Left forelimb (tissue), 1 donor: ENCODE measurements at places on chromosomes 13 and 19.

- DNase-seq = no peak
Measured at GRCh38 chr19:2240881-2241760, 4.5 kb downstream of the SF3A2 start.

DNA sequence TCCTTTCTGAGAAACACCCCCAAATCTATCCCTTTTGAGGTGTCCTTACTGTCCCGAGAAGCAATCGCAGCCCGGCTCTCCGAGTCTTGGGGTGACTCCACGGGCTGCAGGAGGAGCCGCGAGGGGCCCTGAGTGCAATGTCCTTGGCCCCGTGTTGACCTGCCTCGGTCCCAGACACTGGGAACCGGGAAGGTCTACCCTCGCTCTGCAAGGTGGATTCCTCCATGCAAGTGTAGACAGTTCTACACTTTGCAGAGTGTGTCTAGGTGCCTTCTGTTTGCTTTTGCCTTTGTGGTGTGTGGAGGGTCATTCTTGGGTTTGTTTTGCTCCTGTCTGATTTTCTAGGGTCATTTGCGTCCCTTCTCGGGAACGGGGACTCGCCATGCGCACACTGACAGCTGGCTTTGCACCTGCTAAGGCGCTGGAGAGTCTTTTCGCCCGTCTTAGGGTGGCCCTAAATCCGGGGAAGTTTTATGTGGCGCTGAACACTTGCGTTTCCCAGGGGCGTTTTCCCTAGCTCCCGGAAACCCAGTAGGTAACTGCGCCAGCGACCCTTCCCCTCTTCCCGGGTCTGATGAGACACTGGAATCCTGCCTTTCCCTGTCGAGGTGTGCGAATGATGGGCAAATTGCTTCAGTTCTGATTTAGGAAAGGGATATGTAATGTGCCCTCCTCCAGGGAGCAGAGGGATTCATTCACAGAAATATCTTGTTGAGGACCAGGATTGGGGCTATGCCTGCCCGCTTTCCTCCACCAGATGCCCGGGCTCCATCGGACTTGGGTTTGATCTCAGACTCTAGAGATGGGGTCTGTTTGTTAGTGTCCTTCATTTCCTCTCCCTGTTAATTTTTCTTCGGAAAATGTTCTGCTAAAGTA lies 755 bp downstream of the SERTM1 start:
- DNase-seq = no peak

DNA sequence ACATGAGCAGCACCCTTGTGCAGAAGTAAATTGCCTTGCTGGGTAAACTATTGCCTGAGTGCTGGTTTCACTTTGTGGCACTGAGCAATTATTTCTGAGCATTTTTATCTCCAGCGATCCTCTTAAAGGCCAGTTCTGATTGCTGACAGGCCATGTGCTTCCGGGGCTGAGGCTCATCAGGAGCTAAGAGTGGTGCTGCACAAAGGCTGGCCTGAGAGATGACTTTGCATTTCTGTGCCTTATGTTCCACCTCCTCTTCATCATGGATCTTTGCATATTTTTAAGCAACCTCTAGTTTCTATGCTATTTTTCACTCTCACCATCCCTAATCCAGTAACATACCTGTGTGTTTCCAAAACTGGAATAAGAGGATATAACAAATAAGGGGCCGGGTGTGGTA lies 17.6 kb upstream of the COG6 start:
- no peak for DNase-seq

DNA sequence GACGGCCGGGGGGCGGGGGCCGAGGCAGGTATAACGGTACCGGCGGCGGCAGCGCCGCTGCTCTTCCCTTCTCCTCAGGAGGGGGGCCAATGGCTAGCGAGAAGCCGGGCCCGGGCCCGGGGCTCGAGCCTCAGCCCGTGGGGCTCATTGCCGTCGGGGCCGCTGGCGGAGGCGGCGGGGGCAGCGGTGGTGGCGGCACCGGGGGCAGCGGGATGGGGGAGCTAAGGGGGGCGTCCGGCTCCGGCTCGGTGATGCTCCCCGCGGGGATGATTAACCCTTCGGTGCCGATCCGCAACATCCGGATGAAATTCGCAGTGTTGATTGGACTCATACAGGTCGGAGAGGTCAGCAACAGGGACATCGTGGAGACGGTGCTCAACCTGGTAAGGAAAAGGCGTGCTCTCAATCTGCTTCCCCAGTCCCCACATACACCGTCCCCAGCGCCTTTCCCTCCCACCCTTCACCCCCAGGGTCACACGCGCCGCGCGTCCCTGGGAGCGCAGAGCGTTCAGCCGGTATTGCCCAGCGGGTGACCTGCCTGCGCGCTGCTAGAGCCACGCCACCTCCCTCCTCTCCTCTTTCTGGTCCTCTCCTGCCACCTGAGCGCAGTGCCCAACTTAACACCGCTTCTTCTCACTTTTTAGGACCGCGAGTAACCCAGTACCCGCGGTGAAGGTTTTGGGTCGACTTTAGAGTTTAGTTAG lies 814 bp downstream of the NBEA start:
- peak; percentile 66 for DNase-seq

DNA sequence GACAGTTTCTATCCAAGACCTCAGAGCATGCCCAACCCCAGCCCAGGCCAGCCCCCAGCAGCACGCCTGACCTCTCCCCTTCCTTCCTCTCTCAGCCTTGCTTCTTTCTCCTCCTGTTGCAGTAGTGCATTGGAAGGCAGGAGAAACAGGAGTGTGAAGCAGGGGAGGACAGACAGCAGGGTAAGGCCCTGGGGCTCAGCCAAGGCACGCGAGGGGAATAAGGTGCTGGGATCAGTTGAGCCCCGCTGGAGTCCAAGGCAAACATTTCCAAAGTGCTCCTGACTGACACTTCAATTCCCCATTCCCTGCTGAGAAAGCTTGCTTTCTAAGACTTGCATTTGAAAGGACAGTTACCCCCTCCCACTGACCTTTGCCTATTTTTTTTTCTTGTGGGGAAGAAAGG lies 73.1 kb upstream of the OLFM4 start:
- DNase-seq = no peak

DNA sequence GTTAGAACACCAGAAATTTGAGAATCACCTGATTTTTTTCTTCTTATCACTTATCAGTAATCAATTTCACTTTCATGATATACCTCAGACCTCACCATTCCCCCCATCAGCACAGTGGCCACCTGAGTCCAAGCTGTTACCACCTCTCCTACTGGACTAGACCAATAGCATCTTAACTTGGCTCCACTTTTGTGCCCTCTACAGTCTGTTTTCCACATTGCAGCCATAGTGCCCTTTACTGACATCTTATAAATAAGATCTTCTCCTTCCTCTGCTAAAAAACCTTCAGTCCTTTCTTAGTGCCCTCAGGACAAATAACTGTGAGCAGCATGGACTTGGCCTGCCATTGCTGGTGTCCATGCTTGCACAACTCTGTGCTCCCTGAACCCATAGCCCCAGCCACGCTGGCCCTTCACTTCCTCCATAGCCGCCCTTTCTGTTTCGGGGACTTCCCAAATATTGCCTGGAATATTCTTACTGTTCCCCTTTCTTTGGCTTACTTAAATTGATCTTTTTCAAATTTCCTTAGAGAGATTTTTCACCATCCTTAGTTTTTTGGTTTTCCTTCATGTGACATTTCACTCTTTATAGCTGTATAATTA lies 380.8 kb downstream of the LMO7 start:
- no peak for DNase-seq

DNA sequence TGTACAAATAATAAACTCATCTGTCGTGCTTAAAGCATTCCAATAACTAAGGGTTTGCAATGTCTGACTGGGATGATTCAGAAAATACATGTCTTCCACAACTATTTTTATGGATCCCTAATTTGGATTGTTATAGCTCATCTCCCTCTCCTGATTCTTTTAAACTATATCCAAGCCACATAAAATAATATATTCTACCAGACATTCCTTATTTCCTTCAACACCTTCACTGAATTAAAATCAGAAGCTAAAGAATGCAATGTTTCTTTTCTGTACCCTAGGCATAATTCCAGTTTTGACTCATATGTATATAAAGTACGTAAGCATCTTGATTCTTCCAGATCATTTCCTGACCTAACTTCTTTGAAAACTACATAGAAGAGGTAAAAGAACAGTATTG lies 420.4 kb downstream of the EFNB2 start:
- DNase-seq = no peak

GRCh38 chr19:46856062-46857022 lies 4.5 kb upstream of the ARHGAP35 start:
- DNase-seq = peak; percentile 97

DNA sequence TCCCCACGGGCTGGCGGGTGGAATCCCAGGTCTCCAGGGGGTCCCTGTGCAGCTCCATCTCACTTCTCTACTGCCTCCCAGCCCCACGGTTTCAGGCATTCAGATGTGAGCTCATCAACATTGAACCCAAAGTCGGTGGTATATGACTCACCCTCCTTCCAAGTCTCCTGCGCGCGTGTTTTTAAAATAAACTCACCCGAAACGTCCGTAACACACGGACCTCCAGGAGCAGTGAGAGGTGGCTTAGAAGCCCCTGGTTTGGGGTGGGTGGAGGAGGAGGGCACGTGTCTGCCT lies 14.0 kb upstream of the CRTC1 start:
- DNase-seq = no peak

- no peak for DNase-seq
Measured at GRCh38 chr13:31063772-31064171, 97.9 kb downstream of the HSPH1 start.

DNA sequence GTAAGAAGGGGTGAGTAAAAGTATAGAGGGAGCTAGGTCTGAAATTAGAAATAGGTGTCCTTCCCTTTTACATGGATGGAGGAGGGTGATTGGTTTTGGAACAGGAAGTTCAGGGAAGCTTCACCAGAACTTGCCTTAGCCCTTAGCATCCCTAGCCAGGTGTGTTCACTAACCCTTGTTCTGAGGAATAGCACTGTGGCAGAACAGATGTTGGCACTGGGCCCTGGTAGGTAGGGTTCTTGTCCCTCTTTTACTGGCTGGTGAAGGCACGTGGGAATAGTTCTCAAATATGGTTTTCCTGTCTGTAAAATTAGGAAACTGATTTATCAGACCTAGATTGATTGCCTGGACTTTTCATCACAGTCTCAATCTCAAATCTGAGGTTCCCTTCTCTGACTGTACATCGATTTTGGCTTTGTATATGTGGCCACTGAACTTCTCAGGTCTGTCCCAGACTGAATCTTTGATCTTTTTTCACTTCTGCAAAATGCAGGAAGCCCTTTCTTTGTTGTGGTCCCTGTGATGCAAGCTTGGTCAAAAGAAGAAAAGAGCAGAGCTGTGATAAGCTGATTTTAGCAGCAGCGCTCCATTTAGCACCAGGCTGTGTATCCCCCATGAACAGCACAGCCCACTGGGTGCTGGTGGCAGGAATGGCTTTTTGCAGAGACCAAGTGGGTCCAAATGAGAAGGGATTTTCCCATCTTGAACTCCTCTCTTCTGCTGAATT lies 86.2 kb upstream of the HTR2A start:
- no peak for DNase-seq

- no peak for DNase-seq
Measured at GRCh38 chr19:42028304-42029216, 34.5 kb upstream of the ATP1A3 start.

GRCh38 chr13:49836516-49836915 lies 44.0 kb upstream of the KPNA3 start:
- no peak for DNase-seq

- DNase-seq = no peak
Measured at GRCh38 chr13:66482836-66483235, 747.3 kb downstream of the PCDH9 start.

GRCh38 chr13:103598671-103599070 lies 532.5 kb upstream of the SLC10A2 start:
- no peak for DNase-seq

- DNase-seq = no peak
Measured at GRCh38 chr13:40342461-40342860, 324.0 kb downstream of the FOXO1 start.

DNA sequence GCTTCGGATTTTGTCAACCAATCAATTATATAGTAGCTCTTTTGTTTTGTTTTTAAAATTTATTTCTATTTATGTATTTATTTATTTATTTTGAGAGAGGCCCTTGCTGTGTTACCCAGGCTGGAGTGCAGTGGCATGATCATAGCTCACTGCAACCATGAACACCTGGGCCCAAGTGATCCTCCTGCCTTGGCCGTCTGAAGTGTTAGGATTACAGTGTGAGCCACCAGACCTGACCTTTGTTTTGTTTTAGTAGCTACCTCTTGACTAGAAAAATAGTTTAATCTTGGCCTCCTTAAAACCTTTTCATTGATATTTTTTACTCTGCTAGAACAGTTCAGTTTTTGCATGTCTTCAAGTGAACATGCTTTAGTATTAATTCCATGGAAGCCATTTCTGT lies 15.1 kb downstream of the GARRE1 start:
- no peak for DNase-seq

DNA sequence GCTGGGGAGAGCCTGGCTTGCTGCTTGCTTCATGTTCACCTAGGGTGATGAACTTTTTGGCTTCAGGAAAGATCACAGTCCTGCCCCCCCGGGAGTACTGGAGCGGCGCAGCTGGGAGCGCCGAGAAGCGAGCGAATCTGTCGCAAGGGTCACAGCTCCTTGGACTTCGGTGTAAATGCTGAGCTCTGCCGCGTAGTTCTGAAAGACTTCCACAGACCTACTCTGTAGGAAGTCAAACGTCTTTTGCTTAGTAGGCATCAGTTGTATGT lies 2.7 kb downstream of the ING1 start:
- no peak for DNase-seq

DNA sequence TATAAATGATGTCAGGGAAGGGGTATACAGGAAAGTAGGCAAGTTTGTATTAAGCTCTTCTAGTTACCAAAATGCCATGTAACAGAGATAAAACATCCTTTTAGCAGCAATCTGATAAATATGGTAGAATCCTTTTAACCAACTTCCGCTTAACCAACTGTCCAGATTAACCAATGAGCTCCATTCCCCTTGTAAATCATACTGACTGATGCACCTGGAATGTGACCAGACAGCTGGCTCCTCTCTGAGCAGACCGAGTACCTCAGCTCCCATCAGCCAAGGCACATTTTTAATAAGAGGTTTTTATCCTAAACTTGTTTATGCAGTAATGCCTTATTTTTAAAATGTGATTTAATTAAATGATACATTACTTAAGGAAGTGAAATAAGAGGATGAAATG lies 66.4 kb downstream of the KLF12 start:
- DNase-seq = no peak

GRCh38 chr19:57664269-57665127 lies 4.2 kb upstream of the ZSCAN4 start:
- peak; percentile 78 for DNase-seq

DNA sequence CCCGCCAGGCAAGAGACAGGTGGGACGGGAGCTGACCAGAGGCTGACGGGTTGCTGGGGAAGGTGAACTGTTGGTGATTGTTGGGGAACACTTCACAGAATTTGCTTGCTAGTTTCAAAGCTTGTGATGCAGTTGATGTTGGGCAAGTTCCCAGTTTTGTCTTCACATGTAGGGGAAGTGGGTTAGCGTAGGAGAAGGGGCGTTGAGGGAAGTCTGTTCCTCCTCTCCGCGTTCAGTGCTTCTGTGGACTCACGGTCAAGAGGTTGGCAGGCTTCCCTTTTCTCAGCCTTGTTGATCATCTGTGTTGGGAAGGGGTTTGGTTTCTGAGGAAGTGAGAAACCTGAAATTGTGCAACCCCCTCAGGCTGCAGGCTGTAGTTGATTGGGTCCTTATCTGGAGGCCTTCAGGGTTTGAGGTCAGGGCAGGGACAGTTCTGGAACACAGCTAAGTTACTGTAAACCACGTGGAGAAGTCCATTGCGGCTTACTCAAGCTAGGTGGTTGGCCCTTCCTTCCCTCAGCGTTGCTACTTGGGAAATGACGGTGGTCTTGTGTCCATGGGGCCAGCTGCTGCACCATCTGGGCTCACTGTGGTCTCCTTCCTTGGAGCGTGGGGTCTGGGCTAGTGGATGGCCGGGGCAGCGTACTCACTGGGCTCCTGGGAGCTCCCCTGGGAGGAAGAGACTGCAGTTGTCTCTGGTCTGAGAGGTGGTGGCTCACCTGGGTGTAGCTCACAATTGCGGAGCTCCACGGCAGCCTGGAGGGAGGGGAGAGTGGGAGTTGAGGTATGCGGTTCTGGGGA lies 7.5 kb downstream of the RPS9 start:
- no peak for DNase-seq
